ENCODE measurements at places on chromosomes 16 and 17. TPM values are rescaled to one million over a fixed set of nuclear protein-coding genes. Genes with fewer than 3 reads are reported as not detected.

Gene FBXL16
- total RNA-seq, result 4.3 TPM

DNA sequence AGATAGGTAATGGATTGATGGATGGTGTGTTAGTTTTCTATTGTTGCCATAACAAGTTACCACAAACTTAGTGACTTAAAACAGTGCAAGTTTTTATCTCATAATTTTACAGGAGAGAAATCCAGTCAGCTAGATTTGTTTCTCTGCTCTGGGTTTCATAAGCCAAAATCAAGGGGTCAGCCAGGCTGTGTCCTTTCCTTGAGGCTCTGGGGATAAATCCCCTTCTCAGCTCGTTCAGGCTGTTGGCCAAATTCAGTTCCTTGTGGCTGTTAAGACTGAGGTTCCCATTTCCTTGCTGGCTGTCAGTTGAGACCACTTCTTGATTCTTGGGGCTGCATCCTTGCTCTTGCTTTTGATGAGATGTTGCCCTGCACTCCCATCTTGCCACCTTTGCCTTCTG is 204.9 kb upstream of the CDH13 start:
- no peak for DNase-seq
- H3K4me1 ChIP-seq, result no peaks in the 10 kb centered on the region
- peaks cover 9% of the 10 kb centered on the region for H3K27me3 ChIP-seq
- H3K4me3 ChIP-seq, result no peak overlapping the region

GRCh38 chr16:56931271-56931891 is 561 bp upstream of the HERPUD1 start:
- no peaks in the 10 kb centered on the region for H3K27me3 ChIP-seq
- H3K27ac ChIP-seq, result peak overlapping the region; percentile 95
- no peak for DNase-seq
- peaks cover 17% of the 10 kb centered on the region for H3K4me1 ChIP-seq
- peaks cover 18% of the 10 kb centered on the region for H3K36me3 ChIP-seq

Gene NPIPA3
- total RNA-seq, result not detected

GRCh38 chr16:679814-680624 is at the start of gene STUB1:
TSS of gene STUB1 (plus strand) at chr16:680410. CDS start at chr16:680526, 116 bp downstream.
- H3K36me3 ChIP-seq, result peaks cover 4% of the 10 kb centered on the region
- H3K27ac ChIP-seq, result peak within 1 kb of the TSS; percentile 72
- H3K27me3 ChIP-seq, result peaks cover 3% of the 10 kb centered on the region
- peak; percentile 95 for DNase-seq
- H3K4me3 ChIP-seq, result peak within 1 kb of the TSS; percentile 89

Gene SEZ6
- 11.5 TPM for total RNA-seq

- DNase-seq, result no peak
- no peaks in the 10 kb centered on the region for H3K36me3 ChIP-seq
- no peaks in the 10 kb centered on the region for H3K27me3 ChIP-seq
- no peak overlapping the region for H3K4me3 ChIP-seq
- H3K27ac ChIP-seq, result no peak overlapping the region
- no peaks in the 10 kb centered on the region for H3K4me1 ChIP-seq
Measured at GRCh38 chr16:80899809-80900592, 95.6 kb upstream of the CDYL2 start.

DNA sequence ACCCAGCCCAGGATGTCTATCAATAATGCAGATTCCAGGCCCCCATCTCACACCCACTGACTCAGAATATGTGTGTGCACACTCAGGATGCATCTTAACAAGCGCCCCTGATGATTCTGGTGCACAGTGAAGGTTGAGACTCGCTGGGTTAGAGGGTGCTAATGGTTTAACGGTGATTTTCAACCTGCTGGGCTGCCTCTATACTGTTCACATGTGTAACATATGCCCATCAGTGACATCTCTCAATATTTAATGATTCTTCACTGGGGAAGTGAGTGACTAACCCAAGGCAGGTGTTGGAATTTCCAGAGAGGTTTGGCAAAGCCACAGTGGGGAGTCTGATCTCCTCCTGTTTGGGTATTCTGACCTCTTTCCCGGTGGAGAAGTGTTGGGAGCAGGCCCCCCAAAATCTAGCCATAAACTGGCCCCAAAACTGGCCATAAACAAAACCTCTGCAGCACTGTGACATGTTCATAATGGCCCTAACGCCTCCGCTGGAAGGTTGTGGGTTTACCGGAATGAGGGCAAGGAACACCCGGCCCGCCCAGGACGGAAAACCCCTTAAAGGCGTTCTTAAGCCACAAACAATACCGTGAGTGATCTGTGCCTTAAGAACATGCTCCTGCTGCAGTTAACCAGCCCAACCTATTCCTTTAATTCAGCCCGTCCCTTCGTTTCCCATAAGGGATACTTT is 4.1 kb upstream of the DOC2B start:
- no peak overlapping the region for H3K4me3 ChIP-seq
- no peak for DNase-seq
- no peaks in the 10 kb centered on the region for H3K36me3 ChIP-seq
- peaks cover 61% of the 10 kb centered on the region for H3K27me3 ChIP-seq
- H3K27ac ChIP-seq, result no peak overlapping the region

DNA sequence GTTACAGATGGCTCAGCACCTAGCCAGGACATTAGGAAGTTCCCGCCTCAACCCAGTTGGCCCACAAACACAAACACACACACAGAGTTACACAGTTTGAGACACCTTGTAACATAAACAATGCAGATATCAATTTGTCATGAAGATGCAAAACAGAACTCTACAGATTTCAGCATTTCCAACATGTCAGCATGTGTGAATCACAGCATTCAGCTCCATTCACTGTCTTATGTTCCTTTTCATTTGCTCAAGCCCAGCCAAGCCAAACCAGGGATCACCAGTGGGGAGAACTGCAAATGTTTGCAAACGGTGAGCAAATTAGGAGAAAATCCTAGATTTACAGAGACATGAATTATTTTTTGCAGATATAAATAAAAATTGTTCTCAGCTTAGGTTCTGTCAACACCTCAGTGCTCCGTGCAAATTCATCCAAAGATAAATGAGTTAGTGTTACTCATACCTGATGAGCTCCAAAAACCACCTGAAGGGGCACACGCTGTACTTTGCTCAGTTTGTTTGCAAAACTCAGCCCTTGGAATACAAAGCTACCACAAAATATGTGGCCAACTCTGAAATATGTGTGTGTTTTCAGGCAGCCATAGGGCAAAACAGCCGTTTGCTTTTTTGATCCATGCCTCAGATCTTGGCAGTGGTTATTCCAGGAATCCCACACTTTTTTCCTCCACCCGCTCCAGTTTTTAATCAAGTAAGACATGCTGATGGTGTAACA is 16.3 kb upstream of the COX10 start:
- H3K27ac ChIP-seq, result no peak overlapping the region
- no peaks in the 10 kb centered on the region for H3K27me3 ChIP-seq
- DNase-seq, result no peak
- H3K4me1 ChIP-seq, result peaks cover 11% of the 10 kb centered on the region
- no peak overlapping the region for H3K4me3 ChIP-seq
- peaks cover 13% of the 10 kb centered on the region for H3K36me3 ChIP-seq

- DNase-seq, result no peak
- peak overlapping the region; percentile 99 for H3K4me3 ChIP-seq
- H3K27ac ChIP-seq, result peak overlapping the region; percentile 100
- H3K27me3 ChIP-seq, result no peaks in the 10 kb centered on the region
- H3K36me3 ChIP-seq, result peaks cover 14% of the 10 kb centered on the region
Measured at GRCh38 chr16:27549464-27549745, 308 bp downstream of the GTF3C1 start.

Gene TMC8
- total RNA-seq, result 0.85 TPM

DNA sequence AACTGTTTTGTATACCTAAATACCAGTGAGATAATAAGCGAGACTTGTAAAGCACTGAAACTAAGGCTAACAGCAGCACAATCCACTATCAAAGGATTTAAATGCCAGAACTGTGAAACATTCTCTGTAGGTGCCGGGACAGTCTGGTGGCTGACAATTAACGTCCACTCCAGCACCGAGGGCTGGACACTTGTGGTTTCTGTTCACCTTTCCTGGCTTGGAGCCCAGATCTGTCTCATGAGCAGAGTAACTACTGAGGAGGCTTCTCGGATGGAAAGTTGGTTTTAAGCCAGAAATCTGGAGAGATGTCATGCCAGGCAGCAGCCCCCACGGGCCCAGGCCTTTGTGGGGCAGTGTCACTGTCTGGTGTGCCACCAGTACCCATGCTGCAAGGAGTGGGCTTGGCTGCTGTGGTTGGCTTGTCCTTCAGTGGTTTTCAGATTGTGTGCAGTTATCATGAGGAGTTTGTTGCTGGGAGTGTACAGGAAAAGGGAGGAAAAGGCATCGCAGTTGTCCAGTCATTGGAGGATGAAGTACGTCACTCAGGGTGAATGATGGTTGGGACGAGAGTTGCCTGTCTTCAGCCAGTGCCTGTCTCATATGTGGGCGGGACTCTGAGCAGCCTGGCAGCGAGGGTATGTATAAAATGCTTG is 35.5 kb downstream of the UBN1 start:
- H3K4me3 ChIP-seq, result no peak overlapping the region
- no peak for DNase-seq
- H3K27me3 ChIP-seq, result no peaks in the 10 kb centered on the region
- H3K27ac ChIP-seq, result peak overlapping the region; percentile 66
- H3K4me1 ChIP-seq, result peaks cover 20% of the 10 kb centered on the region

DNA sequence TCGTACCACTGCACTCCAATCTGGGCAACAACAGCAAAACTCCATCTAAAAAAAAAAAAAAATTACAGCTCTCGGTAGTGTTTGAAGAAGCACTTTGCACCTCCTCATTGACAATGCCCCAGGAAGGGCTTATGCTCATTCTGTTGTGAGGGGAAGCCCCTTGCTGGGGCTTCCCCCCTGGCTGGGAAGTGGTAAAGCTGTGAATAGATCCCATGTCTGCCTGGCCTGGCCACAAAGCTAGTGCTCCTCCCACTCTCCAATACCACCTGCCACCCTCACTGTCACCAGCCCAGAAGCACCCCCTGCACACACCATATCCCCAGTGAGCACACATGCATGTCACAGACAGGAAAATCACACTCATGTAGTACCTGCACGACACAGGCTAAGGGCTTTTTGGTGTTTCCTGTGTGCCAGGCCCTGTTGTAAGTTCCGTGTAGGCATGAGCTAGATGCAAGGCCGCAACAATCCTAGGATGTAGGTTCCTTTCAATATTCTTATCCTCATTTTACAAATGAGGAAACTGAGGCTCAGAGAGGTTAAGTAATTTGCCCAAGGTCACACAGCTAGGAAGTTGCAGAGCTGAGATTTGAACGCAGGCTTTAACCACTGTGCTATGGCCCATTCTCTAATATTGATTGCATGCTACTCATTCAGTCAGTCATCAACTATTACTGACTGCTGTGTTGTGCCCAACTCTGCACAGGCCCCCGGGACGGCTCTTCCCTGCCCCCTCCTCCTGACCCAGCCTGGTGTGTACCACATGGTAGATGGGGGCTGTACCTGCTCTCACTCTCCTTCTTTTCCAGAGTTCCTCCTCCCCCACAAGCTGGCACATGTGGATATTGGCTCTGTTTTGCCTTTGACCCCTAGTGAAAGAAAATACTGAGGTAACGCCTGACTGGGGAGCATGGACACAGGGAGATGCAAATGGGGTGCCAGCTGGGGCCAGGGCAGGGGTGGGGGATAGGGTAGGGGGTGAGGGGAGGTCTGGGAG is 11.9 kb upstream of the COL1A1 start:
- H3K4me3 ChIP-seq, result no peak overlapping the region
- H3K27ac ChIP-seq, result no peak overlapping the region
- H3K36me3 ChIP-seq, result no peaks in the 10 kb centered on the region
- peaks cover 62% of the 10 kb centered on the region for H3K4me1 ChIP-seq
- DNase-seq, result no peak

DNA sequence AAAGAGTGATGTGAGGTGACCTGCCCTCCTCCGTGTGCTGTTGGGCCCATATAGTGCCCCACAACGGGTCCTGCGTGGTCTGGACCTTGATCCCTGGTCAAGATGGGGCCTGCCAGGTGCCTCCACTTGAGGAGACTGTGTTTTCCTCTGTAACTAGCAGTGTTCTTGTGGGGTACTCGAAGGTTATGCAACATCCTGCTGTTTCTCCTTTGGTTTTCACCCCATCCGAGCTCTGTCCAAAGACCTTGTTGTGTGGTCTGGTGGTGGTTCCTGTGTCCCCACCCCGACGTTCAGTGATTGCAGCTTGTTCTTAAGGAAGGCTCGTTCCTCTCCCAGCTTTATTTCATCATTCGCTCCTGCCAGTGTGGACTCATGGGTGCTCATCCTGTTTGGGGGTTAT is 38.7 kb upstream of the ZNF750 start:
- H3K27me3 ChIP-seq, result no peaks in the 10 kb centered on the region
- no peaks in the 10 kb centered on the region for H3K36me3 ChIP-seq
- peaks cover 40% of the 10 kb centered on the region for H3K4me1 ChIP-seq
